ENCODE measurements at places on chromosomes 6 and 20.

DNA sequence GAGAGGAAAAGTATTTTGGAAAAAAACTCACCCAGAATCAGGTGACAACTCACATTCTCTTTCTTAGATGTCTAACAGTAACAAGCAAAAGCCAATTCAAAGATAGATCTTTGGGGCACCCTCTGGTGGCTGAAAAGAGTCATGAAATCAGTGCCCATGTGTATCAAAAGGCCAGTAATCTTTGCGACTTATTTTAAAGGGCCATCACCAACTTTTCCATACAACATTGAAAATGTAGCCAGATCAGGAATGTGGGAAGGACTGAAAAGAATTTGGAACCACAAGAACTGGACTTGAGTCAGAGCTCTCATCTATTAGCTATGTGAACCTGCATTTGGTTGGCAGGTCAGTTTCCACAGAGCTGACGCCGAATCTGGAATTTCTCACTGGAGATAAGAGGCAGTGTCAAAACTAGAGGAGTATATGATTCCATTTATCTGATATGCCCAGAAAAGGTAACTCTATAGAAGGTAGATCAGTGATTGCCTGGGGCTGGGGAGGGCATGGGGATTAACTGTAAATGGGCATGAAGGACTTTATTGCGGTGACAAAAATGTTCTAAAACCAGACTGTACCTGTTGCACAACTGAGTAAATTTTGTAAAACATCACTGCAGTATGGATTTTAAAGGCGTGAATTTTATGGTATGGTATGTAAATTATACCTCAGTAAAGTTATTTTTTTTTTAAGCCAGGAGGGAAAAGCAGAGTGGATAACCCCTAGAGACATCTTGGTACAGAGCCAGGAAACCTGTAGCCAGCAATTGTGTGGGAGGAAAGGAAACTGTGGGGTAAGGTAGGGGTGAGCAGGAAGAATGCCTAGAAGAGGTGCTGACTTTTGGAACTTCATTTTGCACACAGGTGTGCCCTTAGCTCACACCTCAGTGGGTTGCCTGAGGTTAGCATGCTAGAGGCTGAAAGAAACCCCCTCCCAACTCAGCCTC is 117.1 kb upstream of the ASF1A start:
- DNase-seq, result no peak

DNA sequence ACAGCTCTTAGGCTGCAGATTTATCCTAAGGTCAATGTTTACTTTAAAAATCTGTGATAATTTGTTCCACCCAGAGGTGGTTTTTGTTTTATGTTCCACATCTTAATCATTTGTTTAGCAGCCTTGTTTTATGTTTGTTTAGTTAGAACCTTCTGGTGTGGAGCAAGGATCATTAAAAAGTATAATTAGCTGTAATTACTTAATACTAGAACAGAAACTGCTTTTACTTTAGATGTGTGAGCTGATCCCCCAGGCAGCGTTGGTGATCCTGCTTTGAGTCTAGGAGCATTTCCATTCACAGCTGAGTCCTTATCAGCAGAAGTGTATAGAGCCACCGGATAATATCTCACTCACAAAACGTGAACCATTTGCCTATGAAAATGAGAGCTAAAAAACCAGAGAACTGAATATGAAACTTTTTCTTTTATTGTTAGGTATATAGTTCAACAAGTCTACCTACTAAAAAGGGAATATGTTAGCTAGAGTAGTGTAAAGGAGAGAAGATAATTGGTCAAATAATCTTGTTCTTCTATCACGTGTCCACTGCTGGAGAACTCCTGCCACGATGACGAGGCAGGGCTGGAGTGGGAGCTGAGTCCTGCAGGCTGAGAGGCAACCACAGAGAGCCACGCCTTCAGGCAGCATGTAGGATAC is 78.5 kb downstream of the TRMT11 start:
- no peak for DNase-seq

- no peak for DNase-seq
Measured at GRCh38 chr20:20628314-20628713, 84.1 kb downstream of the RALGAPA2 start.

DNA sequence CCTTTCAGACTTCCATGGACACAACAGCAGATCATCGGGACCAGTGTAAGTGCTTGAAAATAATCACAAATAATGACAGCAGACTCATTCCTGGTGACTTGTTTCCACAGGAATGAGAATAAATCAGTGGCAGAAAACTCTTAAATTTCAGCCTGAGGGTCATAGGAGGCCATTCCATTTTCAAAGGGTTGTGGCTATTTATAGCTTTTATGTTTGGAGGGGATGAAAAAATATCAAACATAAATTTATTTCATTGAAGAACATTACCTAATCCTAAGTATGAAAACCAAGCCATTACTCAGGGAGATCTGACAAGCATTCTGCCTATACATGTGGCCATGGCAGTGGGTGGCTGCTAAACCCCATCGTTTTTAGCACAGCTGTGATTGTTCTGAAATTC is 173.6 kb upstream of the CNR1 start:
- no peak for DNase-seq

- DNase-seq, result no peak
Measured at GRCh38 chr20:9149087-9149486, 80.2 kb downstream of the PLCB4 start.
